ENCODE measurements at places on chromosomes 11 and 22.
A peak's percentile ranks its signal among the peaks of the same experiment; 100 is the strongest.

DNA sequence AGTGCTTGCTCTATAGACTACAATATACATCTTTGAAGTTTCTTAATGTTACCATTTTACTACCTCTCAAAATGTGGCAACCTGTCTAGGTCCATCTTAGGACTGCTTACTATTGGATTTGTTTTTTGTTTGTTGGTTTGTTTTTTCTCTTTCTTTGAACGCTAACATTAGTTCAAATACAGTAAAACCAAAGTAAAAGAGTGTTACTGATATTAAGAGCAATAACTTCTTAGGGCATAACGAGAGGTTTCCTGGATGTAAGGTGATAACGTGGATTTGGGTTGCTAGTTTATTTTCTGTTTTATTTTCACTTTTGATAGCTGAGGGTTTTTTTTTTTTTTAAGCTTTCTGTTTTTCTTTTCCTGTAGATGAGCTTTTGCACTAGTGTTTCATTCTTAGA lies 43.6 kb downstream of the TMEM135 start:
- DNase-seq, result no peak

- peak; percentile 58 for DNase-seq
These were observed 740 bp downstream of the FADS1 start for GRCh38 chr11:61815790-61816735.

DNA sequence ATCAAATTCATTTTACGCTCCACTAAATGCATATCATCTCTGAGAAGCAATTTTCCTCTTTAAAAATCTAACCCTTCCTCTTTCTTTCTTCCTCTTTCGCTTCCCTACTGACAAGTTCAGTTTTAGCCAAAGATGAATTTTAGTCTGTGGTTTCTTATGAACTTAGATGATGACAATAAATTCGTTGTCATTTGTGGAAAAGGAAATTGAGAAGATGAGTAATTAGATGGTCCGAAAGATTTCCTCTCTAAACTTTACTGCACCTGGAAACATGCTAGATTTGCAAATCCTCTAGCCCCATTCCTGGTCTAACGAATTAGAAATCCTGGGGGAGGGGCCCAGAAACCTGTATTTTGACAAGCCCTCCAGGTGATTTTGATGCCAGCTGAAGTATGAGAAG lies 855.4 kb upstream of the CHORDC1 start:
- no peak for DNase-seq

- DNase-seq, result no peak
These were observed 5.0 kb downstream of the DPF2 start for GRCh38 chr11:65338676-65339075.

- no peak for DNase-seq
These were observed 72.1 kb downstream of the AMOTL1 start for GRCh38 chr11:94840209-94840608.

GRCh38 chr11:64757549-64758329 lies 2.0 kb downstream of the PYGM start:
- DNase-seq, result no peak

DNA sequence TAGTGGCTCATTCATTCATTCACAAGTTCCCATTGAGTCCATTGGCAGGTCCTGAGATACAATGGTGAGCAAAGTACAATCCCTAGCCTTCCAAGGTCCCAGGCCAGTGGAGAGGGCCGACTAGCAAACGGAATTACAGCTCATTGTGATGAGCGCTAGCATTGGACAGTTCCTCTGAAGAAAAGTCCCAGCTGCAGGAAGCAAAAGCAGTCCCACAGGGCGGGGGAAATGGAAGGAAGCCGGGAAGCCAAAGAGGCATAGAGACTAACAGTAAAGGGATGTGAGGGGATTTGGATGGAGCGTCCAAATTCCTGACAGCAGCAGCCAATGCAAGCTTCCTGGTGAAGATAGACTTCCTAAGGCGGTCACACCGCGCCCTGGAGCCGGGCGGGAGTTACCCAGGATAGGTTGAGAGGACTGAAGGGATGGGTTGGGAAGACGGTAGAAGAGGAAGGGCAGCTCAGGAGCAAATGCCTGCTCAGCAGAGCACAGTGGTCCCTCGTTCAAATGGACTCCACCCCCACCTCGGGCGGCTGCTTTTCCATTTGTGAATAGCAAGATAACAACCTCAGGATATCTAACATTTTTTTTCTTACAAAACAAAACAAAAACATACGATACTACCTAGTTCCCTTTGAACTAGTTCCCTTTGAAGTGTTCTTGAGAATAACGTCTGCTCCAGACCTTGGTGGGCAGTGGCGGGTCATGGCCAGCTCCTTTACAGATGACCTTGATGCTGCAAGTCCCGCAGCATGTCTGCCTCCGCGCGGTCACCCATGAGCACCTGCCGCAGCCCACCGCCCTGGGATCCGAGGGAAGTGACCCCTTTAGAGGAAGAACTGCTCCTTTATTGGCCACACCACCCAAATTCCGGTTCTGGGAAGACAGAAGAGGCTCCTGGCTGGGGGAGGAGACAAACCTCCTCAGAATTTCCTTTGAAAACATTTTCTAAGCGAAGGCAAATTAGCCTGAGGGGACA lies 132.9 kb downstream of the RASSF10 start:
- DNase-seq, result no peak

GRCh38 chr11:115199481-115200069 lies 304.6 kb downstream of the CADM1 start:
- DNase-seq, result no peak

DNA sequence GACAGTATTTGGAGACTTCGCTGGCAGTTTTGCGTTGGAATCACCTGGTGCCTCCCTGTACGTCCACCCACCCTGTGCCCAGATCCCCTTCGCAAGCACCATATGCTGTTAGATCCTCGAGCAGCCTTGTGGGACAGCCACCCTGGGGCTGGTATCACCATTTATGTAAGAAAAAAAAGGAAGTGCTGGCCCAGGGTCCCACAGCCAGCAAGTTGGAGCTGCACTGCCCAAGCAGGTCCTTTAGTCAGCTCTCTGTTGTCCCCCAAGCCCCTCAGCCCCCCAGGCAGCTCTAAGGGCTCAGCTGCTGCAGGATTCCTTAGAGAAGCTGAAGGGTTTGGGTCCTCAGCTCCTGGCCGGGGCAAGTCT lies 80.3 kb downstream of the FBLN1 start:
- no peak for DNase-seq

- no peak for DNase-seq
These were observed 14.1 kb upstream of the SLC25A18 start for GRCh38 chr22:17549183-17549582.

Data from putamen (tissue), 1 donor.